ENCODE measurements at places on chromosomes 16 and 17.

DNA sequence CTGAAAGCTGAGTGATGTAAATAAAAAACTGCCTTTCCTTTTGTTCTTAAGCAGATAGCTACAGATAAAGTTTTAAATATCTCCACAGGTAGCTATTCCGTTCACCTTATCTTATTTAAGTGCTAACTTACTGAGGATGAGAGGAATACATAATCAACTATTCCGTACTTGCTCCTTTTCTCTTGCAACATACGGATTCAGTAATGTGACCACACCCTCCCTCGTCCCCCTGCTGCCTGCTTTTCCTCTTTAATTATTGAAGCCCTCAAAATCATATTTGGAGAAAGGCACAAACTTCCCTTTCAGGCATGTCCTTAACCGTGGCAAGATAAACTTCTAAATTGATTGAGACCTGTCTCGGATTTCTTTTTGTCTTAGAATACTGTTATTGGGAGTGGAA lies 101.4 kb downstream of the MAP2K4 start:
- no peak for DNase-seq

DNA sequence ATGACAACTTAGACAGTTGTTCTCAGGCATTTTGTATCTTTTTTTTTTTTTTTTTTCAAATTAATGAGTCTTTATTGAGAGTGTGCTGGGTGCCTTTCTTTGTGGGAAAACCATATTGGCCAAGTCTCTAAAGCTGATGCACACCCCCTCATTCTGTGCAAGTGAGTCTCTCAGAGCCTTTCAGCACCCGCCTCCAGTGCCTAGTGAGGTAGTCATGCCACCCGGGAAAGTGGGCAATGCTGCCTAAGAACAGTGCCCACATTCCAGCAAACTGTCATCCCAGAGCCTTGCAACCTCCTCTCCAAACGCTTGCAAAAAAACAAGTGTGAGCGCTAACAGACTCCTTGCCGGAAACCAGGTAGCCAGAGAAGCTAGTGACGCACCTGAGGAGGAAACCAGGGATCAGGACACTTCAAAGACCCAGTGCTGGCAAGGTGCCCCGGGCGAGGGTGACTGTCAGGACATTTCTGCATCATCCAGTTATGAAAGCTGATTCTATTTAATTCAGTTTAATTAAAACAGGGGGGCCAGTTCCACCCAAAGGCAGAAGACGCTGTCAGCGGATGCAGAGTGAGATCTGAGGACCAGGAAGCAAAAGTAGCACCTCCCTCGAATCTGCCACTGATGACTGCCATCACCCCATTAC lies 34.9 kb downstream of the SMARCE1 start:
- no peak for DNase-seq

DNA sequence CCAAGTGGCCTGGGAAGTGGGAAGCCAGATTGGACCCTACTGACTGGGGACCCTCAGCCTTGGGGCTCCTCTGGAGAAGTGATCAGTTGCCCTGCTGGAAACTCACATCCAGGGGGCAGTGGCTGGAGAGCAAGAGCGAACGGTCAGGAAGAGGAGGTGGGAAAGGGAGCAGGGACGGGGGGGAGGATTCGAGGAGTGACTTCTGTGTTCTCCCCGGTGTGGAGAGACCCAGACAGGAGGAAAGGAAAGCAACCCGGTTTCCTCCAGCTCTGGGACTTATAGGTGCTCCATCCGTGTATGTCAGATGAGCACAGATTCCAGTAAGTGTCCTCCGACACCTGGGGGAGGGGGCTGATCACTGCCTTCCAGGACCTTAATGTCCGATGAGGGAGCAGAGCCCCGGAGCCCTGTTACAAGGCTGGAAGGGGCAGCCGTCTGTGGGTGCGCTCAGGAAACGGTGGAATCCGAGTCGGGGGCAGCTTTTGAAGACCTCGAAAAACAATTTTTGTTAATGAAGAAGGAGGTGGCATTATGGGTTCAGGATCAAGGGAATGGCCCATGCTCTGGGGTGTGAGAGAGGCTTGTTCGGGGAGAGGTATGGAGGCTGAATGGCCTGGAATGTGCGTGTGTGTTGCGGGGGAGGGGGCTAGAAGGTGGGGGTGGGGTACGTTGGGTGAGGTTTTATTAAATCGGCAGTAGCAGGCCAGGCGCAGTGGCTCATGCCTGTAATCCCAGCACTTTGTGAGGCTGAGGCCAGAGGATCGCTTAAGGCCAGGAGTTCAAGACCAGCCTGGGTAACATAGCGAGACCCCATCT lies 34.8 kb upstream of the NDRG4 start:
- DNase-seq, result no peak

GRCh38 chr17:46720408-46720807 lies 98.1 kb downstream of the WNT3 start:
- DNase-seq, result no peak

DNA sequence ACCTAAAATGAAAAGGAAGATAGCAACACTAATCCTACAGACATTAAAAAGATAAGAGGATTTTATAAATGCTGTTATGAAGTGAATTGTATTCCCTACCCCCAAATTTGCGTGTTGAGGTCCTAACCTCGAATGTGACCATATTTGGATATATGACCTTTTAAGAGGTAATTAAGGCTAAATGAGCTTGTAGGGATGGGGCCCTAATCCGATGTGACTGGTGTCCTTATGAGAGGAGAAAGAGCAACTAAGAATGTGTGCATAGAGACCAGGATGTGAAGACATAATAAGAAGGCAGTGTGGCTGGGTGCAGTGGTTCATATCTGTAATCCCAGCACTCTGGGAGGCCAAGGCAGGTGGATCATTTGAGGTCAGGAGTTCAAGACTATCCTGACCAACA lies 48.2 kb upstream of the FAM20A start:
- DNase-seq, result no peak

- DNase-seq, result no peak
Observed at GRCh38 chr17:68179236-68179925, 68.5 kb upstream of the AMZ2 start.

- DNase-seq, result no peak
Observed at GRCh38 chr16:85316944-85317343, 204.7 kb upstream of the CIBAR2 start.

DNA sequence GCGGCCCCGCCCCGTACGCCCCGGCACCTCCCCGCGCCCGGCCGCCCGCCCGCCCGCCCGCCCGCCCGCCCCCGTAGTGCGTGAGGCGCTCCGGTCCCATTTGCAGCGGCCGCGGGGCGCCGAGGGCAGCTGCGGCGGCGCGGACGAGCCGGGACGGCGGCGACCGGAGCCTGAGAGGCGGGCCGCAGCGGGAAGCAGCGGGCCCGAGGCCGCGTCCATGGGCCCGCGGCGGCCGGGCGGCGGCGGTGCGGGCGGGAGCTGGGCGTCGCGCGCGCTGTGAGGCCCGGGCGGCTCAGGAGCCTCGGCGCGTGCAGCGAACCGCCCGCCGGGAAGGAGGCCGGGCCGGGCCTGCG lies at the start of gene MPRIP:
TSS of gene MPRIP (plus strand) at position 74 of the 353 bp plus-strand sequence. CDS start 392 bp downstream, outside the sequence.
- no peak for DNase-seq

DNA sequence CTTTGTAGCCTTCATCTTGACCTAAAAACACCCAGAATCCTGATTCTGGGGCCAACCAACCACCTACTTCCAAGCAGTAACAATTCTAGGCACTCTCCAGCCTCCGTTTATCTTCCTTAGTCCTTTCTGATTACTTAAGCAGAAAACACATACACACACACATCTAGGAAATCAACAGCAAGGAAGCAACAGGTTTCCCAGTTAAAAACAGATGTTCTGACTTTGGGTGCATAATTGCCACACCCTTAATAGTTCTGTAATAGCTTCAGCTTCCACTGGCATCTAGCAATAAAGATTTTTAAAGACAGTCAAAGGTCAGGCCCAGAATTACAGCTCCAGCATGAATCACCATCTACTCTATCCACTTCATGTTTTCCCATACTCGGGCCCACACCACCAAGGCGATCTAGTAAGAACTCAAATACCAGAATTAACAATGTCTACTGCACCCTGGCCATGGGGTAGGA lies 2.6 kb downstream of the ARHGAP17 start:
- DNase-seq, result peak; percentile 73

DNA sequence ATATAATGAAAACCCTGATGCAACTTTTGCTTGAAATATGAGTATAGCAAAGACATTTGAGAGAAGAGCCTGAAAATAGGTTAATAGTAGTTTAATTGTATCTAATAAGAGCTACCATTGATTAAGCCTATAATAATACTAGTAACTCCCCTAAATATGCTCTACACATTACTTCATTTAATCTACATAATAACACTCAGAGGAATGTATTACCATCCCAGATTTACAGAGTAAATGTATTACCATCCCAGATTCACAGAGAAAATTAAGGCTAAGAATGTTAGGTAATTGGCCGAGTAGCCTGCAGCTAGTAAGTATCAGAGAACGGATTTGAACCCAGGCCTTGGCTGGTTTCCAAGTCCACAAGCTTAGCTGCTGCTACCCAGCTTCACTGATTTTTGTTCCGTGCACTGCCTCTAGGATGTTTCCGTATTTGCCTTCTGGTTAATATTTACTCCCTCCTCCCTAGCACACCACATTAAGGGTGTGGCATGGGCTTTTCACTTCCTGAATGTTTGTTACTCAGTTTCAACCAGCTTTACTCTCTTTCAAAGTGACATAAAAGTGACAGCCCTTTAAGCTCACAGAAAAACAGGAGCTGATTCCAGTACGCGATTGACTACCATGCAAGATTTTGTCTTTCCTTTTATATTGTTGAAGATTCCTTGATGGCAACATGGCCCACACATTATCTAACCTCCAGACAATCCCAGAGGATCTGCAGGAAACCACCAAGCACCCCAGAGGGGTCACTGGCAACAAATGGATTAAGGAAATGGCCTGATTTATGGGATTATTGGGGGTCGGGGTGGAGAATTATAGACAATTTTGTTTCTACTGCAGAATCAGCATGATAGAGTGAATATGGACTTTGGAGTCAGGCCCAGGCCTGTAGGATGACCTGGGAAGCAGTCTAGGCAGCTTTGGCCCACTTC lies 26.7 kb upstream of the TOX3 start:
- no peak for DNase-seq

DNA sequence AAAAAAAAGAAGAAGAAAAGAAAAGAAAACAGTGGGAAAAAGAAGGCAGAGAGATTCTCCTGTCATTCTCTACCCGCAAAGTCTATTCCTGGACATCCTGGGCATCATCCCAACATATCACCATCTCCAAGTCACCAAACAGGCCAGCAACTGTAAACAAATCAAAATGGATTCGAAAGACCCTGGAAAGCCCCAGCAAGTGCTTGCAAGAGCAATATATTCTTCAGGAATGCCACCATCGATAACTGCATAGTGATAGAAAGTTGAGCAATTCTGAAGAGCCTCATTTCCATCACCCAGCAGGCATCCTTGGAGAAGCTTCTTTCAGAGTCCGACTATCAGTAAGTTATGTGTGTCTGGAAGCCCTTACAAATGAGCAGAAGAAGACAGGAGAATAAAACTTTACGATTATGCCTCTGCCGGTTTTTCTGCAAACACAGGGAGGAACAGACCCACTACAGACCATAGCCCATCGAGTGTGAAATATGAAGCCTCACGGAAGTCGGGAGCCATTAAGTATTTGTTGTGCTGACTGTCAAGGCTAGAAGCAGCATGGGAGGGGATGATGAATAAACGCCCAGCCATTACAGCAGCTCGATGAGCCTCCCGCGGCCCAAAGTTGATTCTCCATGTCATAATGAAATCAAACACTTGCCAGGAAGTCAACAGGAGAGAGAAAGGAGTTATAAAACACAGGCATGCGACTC lies 64.5 kb upstream of the SEC14L1 start:
- peak; percentile 29 for DNase-seq

DNA sequence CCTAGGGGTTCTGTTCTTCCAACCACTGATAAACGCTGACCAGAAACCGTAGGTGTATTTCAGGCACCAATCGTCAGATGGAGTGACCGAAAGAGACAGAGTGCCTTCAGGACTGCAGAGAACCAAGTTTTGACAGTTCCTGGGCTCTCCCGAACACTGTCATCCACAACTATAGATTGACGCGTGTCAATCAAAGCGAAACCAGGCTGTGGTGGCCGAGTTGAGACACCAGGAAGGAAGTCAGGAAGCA lies 11.9 kb upstream of the AURKB start:
- no peak for DNase-seq

GRCh38 chr16:84758627-84759026 lies 58.8 kb downstream of the USP10 start:
- no peak for DNase-seq

DNA sequence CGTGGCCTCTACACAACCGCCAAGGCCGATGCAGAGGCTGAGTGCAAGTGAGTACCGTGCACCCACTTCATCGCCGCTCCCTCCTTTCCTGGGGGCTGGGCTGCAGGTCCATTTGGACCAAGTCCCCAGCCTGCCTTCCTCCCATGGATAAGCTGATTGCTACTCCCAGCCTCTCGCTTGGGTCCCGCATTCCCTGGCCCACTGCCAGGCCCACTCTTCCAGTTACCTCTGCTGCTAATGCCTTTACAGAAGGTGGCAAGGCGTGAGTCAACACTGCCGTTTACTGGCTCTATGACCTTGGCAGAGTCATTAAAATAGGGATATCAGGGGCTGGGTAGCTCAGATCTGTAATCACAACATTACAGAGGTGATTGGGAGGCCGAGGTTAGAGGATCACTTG lies 11.2 kb downstream of the SULT1A2 start:
- DNase-seq, result no peak

DNA sequence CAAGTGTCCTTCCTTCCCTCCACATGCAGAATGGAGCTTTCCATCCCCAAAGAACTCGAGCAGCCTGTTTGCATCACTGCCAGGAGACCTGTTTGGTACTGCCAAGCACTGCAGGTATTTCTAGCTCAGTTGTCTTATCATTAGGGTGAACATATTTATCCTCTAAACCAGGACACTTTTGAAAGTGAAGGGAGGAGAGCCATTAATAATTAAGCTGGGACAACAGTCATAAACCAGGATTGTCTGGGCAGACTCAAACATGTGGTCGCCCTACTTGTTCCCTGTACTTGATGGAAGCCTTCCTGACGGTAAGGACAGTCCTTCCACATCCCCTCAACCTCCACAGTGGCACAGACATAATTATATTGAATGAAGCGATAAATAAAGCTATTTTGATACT lies 67.4 kb downstream of the PRKCA start:
- DNase-seq, result no peak

GRCh38 chr16:55390630-55391237 lies 66.7 kb downstream of the IRX6 start:
- no peak for DNase-seq

DNA sequence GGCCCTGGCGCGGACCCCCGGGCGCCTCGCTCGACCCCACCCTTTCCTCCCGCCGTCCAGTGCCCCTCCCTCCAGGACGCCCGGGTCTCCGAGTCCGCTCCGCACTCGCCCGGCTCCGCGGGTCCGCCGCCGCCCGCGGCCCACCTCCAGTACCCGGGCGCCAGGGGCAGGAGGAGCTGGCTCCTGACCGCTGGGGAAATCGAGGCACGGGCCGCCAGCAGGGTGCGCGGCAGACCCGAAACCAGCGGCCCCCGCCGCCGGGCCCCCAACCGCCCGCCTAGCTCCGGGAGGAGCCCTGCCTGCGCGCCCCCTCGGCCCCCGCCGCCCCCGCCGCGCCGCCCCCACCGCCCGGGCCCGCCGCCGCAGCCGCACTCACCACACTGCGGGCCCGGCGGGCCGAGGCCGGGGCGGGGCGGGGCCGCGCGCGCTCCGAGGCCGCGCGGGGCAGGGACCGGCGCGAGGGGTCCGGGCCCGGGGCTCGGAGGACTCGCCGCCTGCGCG lies 333 bp downstream of the MAFG start:
- no peak for DNase-seq

Measured in astrocyte of the spinal cord (primary cell).